ENCODE measurements at places on chromosomes 12 and 14.

DNA sequence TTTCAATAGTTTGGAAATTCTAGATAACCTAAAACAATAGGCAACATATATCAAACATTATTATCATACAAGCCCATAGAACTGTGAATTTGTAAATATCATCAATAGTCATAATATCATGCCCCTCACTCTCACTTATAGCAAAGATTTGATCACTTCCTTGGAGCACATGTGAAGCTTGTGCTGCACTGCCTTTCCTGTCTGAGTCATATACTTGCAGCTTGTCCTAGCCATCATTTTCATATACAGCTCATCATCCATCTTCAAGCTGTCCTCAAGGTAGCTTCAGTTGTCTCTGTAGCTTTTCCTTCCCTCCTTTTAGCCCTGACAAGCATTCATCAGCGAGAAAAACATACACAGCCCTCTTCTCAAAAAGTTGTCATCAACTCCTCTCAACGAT is 746.5 kb upstream of the FOXG1 start:
- no peak for DNase-seq

DNA sequence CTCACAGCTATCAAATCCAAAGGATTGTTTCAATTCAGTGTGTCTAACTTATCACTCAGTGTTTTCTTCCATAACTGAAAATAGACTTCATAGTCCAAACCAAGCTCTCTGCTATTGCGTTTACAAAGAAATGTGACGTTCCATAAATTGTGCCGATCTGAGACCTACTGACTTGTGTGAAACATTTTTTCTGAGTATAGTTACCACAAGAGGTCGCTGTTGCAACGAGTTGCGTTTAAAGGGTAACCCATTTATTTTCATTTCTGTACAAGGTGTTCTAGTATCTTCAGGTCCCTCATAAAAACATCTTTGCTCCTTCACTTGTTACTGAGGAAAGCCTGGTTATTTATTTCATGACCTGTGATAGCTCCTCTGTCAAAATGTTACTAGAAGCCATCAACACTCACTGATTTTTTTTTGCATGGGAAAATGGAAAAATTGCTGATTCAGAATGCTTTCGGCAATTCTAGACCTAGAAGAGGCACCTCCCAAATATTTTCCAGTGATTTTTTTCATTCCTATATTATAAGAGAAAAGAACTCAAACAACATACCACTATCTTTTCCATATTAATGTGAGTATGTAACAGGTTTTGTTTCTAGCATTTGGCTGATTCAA is 60.9 kb upstream of the OR4E1 start:
- DNase-seq, result peak; percentile 20

- no peak for DNase-seq
Measured at GRCh38 chr14:100142073-100143040, 17.1 kb downstream of the DEGS2 start.

DNA sequence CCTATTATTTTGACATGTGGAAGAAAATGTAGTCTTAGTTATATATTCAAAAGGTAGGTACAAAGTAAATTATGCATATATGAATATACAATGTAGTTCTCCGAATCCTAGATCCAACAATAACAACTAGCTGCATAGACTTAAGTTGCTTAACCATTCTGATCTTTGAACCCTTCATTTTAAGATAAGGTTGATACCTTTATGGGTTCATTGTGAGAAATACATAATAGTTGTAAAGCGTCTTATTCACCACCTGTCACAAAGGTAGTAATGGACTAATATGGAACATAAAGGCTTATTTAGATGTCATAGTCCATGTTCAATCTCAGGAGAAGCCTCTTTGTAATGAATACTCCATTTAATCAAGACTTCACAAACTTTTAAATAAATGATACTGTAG is 263.6 kb downstream of the TMTC2 start:
- no peak for DNase-seq

- DNase-seq, result no peak
Measured at GRCh38 chr12:10196210-10196609, 16.5 kb upstream of the GABARAPL1 start.

- no peak for DNase-seq
Measured at GRCh38 chr12:68294251-68294650, 37.9 kb downstream of the MDM1 start.

DNA sequence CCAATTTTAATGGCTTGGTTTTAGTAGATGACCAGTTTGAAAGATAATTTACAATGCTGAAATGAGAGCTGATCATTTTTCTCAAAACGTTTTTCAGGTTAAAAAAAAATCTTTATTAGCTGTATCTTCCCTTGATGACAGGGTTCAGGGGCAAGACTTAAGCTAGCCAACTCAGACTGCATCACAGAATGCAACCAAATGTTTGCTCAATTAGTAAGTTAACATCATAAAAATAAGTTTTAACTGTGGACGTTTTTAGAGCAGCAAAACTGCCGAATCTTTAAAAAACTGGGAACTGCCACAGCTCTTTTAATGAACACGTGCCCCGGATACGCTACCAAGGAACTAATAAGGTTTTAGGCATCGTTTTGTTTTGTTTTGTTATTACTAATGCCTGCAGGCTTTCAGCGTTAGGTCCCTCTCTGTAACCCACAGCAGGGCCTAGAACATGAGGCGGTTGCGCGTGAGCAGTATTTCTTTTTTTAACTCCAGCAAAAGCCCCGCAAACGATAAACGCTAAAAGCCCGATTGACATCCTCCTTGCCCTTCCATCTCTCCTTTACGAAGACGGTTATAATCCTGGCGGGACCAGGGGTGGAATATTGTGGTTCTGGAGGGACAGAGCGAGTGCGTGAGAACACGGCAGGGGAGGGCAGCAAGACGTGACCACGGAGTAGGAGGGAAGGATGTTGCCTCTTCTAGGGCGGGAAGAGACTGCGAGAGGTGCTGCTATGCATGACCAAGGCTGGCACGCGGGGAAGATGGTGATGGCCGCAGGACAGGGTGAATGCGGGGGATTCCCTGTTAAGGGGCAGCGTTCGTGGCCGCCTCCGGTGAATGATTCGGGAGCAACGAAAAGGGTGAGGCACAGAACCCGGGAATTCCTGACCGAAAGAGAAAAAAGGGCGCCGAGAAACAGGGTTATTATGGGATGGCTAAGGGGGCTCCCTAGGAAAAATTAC is 652 bp downstream of the SUPT16H start:
- peak; percentile 52 for DNase-seq

GRCh38 chr12:76864791-76865400 is 13.9 kb downstream of the CSRP2 start:
- no peak for DNase-seq

- DNase-seq, result no peak
Measured at GRCh38 chr12:132028111-132028510, 78.4 kb downstream of the EP400 start.

GRCh38 chr12:46110223-46110611 is 119.8 kb upstream of the SCAF11 start:
- no peak for DNase-seq

- no peak for DNase-seq
Measured at GRCh38 chr12:116287842-116288301, 10.4 kb upstream of the MED13L start.

- DNase-seq, result peak; percentile 36
Measured at GRCh38 chr12:29317556-29318363, 63.2 kb downstream of the ERGIC2 start.

GRCh38 chr14:45089813-45090212 is 5.9 kb downstream of the PRPF39 start:
- DNase-seq, result peak; percentile 66

DNA sequence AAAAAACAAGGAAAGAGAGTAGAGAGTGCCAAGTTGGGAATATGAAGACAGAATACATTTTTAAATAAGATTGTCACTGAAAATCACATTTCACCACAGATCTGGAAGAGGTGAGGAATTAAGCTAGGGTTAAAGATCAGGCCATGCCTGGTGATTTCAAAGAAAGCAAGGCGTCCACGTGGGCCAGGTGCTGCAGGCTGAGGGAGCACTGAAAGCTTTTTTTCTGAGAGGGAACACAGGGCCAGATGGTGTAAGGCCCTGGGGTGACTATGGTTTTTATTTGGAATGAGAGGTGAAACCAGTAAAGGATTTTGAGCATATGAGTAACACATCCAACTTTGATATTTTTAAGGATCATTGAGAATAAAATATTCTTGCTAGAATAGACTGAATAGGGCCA is 20.9 kb downstream of the SYT1 start:
- no peak for DNase-seq

DNA sequence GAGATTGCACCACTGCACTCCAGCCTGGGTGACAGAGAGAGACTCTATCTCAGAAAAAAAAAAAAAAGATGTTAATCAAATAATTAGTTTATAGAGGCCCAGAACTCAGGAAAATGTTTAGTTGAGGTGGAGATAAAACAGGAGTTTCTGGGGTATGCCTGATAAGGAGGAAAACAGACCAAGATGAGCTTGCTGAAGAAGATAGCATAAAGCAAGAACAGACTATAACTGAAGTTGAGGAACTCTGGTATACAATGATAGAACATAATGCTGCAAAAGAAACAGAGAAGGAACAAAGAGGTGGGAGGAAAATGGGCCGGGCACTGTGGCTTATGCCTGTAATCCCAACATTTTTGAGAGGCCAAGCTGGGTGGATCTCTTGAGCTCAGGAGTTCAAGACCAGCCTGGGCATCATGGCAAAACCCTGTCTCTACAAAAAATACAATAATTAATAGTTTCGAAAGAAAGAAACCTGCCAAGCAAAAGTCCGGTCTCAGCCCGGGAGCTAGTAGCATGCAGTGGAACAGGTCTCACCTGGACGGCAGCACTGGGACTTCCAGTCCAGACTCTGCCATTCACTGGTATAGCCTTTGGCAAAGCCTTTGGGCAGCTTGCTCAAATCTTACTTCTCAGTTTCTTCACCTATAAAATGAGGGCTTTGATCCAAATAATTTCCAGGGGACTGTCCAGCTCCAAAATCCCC is 25.4 kb downstream of the SLC35E3 start:
- DNase-seq, result no peak

DNA sequence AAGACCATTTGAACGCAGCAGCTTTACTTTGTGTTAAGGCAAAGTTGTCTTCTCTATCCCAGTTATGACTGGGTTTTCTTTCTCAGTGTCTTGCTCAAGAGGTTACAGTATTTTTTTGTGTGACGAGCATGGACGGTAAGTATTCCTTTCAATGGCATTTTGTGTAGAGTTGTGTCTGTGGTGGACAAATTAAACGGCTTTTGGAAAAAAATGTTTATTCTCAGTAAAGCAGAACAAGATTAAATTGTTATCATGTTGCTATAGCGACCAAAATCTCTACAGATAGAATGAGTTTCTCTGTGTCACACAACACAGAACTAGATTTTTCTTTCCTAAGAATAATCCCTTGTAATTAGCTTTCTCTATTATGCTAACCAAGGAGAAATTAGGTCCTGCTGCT is 417.1 kb downstream of the AEBP2 start:
- DNase-seq, result no peak

- no peak for DNase-seq
Measured at GRCh38 chr12:42541965-42542364, 47.6 kb downstream of the PRICKLE1 start.

GRCh38 chr12:11836282-11837151 is 187.0 kb downstream of the ETV6 start:
- DNase-seq, result no peak

DNA sequence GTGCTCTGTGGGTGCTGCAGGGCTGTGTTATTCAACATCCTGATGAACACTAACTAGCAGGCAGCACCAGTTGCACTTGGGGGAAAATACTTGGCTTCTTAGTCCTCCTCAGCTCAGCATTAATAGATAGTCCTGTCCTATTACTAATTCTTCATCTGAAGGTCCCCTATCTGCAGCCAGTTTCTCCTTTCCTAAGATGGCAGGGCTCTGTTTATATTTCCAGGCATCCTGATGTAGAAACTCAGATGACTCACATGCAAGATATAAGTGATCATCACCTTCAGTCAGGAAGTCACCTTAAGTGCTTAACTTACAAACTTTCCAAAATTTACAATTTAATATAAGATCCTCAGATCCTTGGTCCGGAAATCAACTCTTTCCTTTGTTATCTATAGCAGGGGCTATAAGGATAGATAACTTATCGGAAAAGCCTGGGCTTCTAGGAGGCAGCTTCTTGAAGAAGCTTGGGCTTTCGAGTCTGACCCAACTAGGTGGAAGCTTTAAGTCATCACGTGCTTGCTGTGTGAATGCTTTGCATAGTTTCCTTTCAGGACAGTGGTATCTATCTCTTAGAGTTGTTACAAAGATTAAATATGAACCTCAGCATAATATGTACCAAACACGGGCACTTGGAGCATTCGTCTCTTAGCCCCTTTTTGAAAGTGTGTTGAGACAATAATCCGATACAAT is 181.0 kb upstream of the GRIP1 start:
- no peak for DNase-seq

- no peak for DNase-seq
Measured at GRCh38 chr12:30706476-30706875, 10.8 kb upstream of the IPO8 start.

GRCh38 chr14:92600318-92601053 is 86.9 kb downstream of the RIN3 start:
- DNase-seq, result peak; percentile 64

GRCh38 chr12:388012-388411 is 1.1 kb downstream of the KDM5A start:
- DNase-seq, result no peak

GRCh38 chr12:50261654-50262053 is 21.7 kb downstream of the LIMA1 start:
- DNase-seq, result no peak

GRCh38 chr14:69675877-69676416 is 64.6 kb downstream of the SUSD6 start:
- DNase-seq, result no peak

GRCh38 chr12:66187036-66187435 is 2.0 kb upstream of the IRAK3 start:
- no peak for DNase-seq

DNA sequence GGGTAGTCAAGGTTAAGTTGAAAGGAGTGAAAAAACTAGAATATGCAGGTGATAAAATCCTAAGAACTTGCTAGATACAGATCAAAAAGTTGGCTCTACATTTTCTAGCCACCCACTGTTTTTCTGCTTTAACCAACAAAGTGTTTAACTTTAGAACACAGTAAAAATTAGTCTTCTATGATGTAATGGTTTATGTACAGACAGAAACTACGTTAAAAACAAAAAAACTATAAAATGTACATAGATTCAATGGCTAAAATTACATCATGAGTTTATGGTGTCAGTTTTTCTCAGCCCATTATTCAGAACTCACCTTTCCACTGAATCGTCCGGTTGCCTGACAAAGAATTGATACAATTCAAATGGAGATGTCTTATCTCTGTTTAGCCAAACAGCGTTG is 2.1 kb downstream of the YARS2 start:
- no peak for DNase-seq

DNA sequence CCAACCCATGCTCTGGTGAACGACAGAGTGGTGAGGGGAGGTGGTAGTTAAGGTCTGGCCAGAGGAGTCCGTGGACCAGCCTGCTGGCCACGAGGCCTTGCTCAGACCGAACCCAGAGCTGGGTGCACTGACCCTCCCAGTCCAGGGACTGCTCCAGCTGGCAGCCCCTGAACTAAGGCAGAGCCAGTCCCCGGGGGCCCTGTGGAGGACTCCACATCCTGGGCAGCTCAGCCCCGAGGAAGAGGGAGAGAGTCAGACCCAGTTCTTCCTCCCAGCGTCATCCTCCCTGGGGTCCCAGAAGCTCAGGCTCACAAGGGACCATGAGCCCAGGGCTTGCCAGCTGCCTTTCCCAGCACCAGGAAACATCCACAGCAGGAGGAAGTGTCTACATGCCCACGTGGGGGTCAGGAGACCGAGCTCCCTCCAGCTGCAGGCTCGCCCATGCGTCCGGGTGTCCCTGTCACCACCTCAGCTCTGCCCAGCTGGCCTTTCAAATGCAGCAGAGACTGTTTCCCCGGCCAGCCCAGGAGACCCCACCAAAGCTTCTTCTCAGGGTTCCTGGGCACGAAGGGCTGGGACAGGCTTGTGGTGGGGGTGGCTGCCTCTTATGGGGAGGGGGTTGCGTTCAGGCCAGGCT is 194.4 kb downstream of the KIF26A start:
- DNase-seq, result no peak

- peak; percentile 3 for DNase-seq
Measured at GRCh38 chr14:59583755-59584154, 7.1 kb upstream of the CCDC175 start.
